Caco-2 (cell line): ENCODE measurements at places on chromosomes 2 and 18.
A peak's percentile ranks its signal among the peaks of the same experiment; 100 is the strongest.

DNA sequence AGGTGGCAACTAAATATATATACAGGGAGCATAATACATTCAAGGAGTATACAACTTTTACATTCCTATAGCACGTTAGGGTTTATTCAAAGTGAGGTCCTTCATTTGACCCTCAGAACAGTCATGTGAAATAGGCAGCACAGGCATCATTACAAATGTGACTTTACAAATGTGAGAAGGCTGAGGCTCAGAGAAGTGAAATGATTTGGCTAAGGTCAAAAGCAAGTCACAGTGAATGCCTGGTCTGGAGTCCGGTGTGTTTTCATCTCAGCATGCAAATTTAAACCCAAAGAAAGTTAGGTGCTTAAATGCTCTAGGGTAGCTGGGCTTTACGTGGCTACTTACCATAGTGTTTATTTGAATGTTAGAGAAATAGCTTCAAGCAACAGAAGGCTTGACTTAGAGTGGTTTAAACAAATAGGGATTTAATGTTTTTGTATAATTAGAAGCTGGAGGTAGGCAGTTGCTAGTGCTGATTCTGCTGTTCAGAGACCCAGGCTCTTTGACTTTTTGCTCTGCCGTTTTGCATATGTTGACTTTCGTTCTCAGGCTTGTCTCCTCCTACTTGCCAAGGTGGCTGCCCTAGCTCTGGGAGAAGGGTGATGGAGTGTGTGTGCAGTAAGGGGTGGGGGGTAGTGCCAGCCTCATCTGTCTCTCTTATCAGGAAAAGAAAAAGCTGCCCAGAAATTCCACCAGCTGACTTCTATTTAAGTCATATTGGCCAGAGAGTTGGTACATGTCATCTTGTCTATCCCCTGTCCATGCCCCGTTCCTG, 89.2 kb downstream of the PLCL1 start:
- no peak for DNase-seq

DNA sequence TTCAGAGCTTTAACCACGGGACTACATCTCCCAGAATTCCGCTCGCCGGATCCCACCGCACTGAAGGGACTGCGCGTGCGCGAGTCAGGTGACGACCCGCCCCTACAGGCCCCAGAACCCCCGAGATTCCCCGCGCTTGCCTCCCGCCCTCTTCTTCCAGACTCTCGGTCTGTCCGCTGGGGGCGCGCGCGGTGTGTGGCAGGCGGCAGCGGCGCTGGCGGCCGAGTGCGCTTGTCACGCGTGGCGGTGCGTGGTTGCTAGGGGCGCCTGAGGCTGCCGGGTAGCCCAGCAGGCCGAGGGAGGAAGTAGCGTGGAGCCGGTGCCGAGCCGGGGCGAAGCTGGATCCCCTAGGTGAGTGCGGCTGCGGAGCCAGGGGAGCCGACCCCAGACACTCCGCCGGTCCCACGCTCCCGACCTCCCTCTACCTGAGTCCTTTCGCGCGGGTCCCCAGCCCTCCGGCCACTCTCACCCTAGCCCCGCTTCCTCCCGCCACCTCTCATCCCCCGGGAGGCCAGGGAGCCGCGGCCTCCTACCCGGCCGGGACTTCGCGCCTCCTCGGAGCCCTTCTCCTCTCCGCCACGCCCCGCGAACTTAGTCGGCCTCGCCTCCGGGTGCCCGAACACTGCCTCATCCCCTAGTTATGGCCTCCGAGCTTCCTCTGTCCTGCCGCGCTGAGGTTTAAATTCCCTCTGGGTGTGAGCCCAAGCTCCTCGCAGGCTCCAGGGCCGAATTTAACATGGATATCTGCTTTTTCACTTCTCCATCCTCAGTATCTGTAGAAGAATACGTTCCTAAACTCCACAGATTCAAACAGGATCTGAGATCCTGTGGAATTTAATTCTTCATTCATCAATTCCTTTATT, at the start of gene TTLL4:
Gene TTLL4 (plus strand): TSS at position 149 of the 863 bp plus-strand sequence. CDS start 26,842 bp downstream, outside the sequence.
- DNase-seq = peak; percentile 99

DNA sequence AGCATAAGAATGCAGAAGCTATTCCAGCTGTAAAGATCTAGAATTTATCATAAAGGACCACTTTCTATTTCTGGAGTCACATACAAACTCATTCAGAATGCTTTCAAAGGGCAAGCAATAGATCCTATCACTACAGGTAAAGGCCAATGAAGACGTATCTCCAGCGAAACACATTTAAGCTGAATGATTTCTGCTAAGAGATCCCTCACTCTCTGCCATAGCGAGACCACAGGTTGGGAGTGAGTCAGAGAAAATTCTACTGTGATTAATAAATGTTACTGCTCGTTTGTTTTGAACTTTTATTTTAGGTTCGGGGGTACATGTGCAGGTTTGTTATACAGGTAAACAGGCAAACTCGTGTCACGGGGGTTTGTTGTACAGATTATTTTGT, 72.5 kb upstream of the NFU1 start:
- DNase-seq = no peak

DNA sequence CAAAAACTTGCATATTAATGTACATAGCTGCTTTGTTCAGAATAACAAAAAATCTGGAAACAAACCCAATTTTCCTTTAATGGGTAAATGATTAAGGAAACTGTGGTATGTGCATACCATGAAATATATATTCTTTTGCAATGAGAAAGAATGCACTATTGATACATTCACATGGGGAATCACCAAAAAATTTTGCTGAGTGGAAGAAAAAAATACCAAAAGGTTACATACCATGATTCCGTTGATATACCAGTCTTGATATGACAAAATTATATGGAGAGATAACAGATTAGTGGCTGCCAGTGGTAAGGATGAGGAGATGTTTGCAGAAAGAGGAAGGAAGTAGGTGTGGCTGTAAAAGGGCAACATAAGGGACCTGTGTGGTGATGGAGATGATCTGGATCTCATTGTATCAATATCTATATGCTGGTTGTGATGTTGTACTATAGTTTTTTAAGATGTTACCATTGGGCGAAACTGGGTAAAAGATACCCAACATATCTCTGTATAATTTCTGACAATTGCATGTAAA, 54.6 kb upstream of the BCL2L11 start:
- DNase-seq = no peak

DNA sequence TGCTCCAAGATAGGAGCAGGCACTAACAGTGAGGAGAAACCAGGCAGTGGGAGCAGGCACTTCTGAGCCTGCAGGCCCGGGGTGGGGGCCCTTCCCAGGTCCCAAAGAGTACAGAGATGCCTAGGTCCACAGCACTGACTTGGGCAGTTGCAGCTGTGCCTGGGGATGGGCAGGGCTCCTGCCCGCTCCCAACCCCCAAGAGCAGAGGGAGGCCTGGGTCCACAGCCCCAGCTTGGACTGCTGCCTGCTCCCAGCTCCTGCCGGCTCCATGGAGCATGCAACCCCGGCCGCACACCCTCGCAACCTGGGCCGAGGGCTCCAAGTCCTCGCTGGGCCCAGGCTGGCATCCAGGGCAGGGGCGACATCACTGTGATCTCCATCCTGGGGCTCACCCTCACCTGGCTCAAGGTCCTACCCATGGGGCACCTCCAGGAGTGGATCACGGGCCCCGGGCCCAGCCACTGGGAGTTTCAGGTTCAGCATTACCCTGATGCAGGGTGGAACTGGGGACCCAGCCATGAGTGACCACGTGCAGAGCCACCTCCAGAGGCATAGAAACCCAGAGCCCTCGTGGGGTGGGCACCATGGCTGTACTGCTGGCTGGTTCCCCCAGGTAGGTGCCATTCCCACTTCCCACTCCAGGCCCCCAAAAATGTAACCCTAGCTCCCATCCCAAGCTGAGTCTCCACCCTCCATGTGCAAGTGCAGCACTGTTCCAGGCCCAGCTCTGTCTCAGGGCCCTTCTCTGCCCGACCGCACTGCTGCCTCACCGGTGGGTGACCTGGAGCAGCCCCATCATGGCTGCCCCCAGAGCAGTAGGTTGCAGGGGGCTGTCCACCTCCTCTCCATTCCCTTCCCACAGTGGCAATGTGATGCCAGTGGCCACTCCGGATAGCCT, 325.6 kb downstream of the NR4A2 start:
- peak; percentile 1 for DNase-seq

GRCh38 chr2:234341306-234341985, 155.4 kb downstream of the ARL4C start:
- DNase-seq = no peak

DNA sequence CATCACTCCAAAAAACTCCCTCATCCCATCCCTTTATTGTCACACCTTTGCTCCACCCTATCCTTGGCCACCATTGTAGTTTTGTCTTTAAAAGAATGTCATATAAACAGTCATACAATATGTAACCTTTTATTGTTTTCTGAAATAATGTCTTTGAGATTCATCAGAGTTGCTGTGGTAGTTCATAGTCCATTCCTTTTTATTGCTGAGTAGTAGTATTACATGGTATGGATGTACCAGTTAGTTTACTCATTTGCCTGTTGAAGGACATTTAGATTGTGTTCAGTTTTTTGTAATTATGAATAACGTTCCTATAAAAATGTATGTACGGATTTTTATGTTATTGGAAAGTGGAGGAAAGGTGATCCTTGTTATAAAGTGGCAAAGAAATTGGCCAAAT, 171.8 kb upstream of the GCFC2 start:
- DNase-seq = no peak

GRCh38 chr2:22807872-22808271, 577.1 kb upstream of the KLHL29 start:
- DNase-seq = no peak

DNA sequence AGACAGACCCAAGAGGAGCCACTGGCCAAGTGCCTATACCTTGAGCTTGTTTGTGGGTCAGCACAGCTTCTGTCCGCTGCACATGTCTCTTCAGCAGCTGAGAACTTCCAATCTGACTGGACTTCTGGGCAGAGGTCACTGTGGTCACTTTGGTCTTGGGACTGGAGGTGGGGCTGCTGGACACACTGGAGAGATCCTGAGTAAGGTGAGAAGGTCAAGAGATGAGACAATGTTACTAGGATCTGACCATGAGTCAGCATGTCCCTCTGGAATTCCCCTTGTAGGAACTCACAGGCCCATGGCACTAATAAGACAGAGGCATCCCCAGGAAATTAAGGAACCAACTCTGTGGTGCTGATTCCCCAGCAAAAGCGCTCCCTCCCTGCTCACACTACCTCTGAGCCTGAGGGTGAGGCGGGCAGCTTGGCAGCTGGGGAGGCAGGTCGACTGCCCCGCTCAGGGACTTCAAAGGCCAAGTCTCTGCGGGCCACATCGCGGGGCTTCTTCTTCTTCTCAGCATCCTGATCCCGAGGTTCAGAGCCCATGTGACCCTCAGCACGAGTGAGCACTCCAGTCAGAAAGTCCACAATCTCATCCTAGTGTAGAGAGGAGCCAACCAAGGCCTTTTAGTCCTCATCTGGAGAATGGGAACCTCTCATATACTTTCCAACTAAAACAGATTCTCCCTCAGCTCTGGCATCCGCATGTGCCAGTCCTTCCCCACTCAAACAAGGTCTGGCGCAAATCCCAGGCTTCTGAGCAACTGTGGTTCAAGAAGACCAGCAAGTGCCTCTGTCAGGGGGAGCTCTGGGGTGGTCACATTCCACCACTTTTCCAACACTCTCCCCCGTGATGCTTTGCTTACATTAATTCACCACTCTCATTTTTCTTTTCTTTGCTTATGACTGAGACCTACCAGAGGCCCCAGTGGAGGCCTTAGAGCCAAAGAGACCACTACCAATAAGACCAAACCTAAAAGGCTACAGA, 29.4 kb downstream of the KANSL3 start:
- no peak for DNase-seq

- DNase-seq = peak; percentile 46
Measured at GRCh38 chr2:154623819-154624218, 74.7 kb upstream of the KCNJ3 start.

DNA sequence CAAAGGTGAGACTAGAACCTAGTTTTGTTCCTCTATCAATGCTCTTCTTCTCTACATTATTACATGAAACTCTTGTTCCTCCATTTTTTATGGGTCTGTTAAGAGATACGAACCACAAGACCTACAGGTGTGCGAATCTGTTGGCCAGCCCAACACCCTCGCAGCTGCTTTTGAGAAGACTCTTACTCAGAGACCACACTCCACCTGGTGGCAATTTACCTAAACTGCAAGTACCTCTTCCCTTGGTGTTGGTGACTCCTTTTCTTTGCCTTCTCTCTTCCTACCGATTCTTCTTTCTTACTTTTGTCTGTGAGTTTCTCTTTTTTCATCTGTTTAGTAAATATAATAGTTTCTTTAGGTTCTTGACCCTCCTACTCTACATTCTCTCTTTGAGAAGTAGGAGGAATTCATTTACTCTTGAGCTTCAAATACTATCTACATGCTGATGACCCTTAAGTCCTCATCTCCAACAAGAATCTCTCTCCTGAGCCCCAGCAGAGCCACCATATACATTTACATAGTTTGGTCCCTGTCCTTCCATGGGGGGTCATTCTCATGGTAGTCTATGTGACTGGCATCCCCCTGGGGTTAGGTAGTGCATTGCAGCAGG, 81.8 kb upstream of the GAREM1 start:
- peak; percentile 43 for DNase-seq

DNA sequence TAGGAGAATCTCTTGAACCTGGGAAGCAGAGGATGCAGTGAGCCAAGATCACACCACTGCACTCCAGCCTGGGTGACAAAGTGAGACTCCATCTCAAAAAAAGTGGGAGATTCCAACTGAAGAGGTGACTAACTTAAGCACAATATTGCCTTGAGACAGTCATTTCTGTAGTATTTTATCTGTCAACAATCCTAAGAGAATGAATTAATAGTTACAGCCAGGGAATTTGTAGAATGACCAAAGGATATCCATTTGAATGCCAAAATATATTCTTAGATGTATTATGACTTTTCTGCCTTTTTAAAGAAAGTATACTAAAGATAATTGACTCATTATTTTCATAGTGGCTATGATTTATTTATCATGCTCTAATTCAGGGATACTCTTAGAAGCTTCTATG, 40.7 kb upstream of the CCDC150 start:
- no peak for DNase-seq

DNA sequence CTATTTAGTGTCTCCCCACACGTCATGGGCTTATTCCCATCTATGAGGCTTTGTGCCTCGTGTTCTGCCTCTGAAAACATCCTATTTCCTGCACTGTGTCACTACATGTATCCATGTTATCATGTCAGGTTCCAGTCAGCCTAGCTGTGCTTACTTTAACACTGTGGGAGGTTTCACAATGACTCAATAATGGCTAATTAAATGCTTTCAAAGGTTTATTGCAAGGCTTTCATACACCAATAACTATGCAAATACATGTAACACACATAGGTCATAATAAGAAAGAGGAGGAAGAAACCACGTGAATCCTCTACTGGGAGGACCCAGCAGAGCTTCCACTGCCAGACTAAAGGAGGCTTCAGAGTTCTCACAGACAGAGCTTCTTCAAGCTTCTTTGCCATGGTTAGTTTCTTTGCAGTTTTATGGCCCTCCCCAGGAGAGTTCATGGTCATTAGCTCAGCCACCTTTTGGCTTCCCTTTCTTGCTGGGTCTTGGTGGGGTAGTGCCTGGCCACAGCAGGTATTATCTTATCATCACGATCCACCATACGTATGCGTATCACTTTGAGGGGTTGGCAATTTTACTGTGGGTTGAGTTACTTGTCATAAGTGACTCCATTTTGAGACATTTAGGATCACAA, 5.1 kb upstream of the COLEC12 start:
- no peak for DNase-seq
